Thymus (tissue), 14 donors: ENCODE measurements at places on chromosomes 1 and 21.

GRCh38 chr1:180674603-180675530 is 43.0 kb downstream of the XPR1 start:
- no peaks in the 10 kb centered on the region for H3K36me3 ChIP-seq
- no peaks in the 10 kb centered on the region for H3K4me1 ChIP-seq
- H3K4me3 ChIP-seq: no peak overlapping the region
- DNase-seq: no peak
- no peaks in the 10 kb centered on the region for H3K27me3 ChIP-seq
- no peak overlapping the region for H3K27ac ChIP-seq

DNA sequence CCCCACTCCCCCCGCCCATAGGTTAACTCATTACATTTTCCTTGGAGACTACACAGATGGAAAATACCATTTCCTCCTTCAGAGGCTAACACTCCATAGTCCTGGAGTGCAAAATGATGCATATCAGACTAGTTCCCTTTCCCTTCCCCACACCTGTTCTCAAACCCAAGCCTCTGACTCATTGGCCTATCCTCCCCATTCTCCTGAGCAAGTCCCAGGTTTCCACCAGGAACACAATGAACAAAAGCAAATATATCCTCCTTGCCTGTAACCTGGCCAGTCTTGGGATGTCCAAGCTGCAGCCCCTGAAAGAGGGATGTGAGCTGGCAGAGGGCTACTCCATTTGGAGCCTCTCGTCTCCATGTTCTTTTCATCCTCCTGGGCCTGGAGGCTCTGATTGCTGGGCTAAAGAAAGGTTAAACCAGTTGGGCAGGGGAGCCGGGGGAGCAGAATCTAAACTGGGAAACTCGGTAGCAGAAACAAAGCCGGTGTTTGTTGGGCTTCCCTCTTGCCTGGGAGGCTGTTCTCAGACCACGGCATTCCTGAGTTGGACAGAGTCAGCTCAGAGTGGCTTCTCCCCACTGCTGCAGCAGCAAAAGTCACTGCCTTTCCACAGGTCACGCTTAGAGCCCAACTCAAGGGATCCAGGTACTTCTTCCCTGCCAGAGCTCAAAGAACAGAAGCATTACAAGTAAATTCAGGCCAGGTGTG is 13.9 kb downstream of the SSR2 start:
- no peak overlapping the region for H3K27ac ChIP-seq
- DNase-seq: no peak
- H3K36me3 ChIP-seq: peaks cover 42% of the 10 kb centered on the region
- H3K4me1 ChIP-seq: no peaks in the 10 kb centered on the region
- H3K27me3 ChIP-seq: no peaks in the 10 kb centered on the region
- H3K4me3 ChIP-seq: no peak overlapping the region

GRCh38 chr1:235319255-235319654 is 8.7 kb downstream of the ARID4B start:
- H3K36me3 ChIP-seq: peaks cover 32% of the 10 kb centered on the region
- no peaks in the 10 kb centered on the region for H3K4me1 ChIP-seq
- no peaks in the 10 kb centered on the region for H3K27me3 ChIP-seq
- no peak for DNase-seq

GRCh38 chr1:183588827-183589226 is 1.4 kb downstream of the NCF2 start:
- H3K4me1 ChIP-seq: peaks cover 4% of the 10 kb centered on the region
- no peaks in the 10 kb centered on the region for H3K27me3 ChIP-seq
- H3K27ac ChIP-seq: peak overlapping the region; percentile 20
- no peak for DNase-seq
- H3K4me3 ChIP-seq: no peak overlapping the region
- H3K36me3 ChIP-seq: no peaks in the 10 kb centered on the region

DNA sequence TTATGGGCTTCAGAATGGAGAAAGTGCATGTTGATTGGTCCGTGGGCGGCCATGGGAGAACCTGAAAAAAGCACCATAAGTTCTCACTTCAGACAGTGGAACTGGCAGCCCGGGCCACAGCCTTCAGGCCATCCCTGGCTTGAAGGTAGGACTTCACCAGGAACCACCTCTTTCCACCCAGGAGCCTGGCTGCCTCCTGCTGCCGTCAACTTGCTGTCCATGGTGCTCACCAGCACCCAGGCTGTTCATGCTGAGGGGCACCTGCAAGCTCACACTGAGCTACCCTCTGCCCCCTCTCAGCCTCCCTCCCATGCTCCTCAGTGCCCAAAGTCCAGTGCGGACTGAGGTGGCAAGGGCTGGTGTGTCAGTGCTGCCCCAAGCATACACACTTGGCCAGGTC is 12.9 kb upstream of the FNBP1L start:
- H3K27me3 ChIP-seq: no peaks in the 10 kb centered on the region
- no peak overlapping the region for H3K4me3 ChIP-seq
- no peak for DNase-seq
- no peak overlapping the region for H3K27ac ChIP-seq
- no peaks in the 10 kb centered on the region for H3K4me1 ChIP-seq

- no peak overlapping the region for H3K4me3 ChIP-seq
- DNase-seq: no peak
- no peaks in the 10 kb centered on the region for H3K36me3 ChIP-seq
- H3K4me1 ChIP-seq: peaks cover 2% of the 10 kb centered on the region
- no peaks in the 10 kb centered on the region for H3K27me3 ChIP-seq
Measured at GRCh38 chr1:118485757-118486156, 300.7 kb upstream of the SPAG17 start.

DNA sequence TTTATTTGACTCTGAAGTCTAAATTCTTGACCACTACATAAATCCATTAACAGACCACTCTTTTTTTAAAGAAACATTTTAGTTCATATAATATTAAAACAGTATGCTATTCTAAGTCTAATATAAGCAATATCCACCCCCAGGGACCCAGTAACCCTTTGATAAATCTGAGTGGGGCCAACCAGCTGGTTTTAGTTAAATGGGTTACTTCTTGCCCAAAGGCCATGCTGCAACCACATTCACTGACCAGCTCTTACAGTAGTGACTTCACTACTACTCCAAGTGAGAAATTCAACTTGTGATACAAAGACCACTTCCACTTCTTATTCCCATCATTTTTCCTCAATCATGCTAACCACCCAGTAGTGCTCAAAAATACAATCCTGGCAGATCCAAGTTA is 20.5 kb downstream of the FUBP1 start:
- no peaks in the 10 kb centered on the region for H3K4me1 ChIP-seq
- H3K36me3 ChIP-seq: peaks cover 90% of the 10 kb centered on the region
- no peak overlapping the region for H3K27ac ChIP-seq
- H3K27me3 ChIP-seq: no peaks in the 10 kb centered on the region

GRCh38 chr1:182003025-182003725 is 58.3 kb downstream of the ZNF648 start:
- DNase-seq: no peak
- H3K4me1 ChIP-seq: no peaks in the 10 kb centered on the region
- H3K27ac ChIP-seq: no peak overlapping the region

- no peaks in the 10 kb centered on the region for H3K27me3 ChIP-seq
- DNase-seq: no peak
- H3K4me3 ChIP-seq: no peak overlapping the region
- H3K27ac ChIP-seq: no peak overlapping the region
- H3K36me3 ChIP-seq: no peaks in the 10 kb centered on the region
Measured at GRCh38 chr1:67588178-67588855, 96.7 kb upstream of the GADD45A start.

GRCh38 chr1:176211396-176212165 is 4.5 kb upstream of the COP1 start:
- no peaks in the 10 kb centered on the region for H3K36me3 ChIP-seq
- DNase-seq: no peak
- no peak overlapping the region for H3K27ac ChIP-seq
- peaks cover 6% of the 10 kb centered on the region for H3K4me1 ChIP-seq
- H3K27me3 ChIP-seq: no peaks in the 10 kb centered on the region

DNA sequence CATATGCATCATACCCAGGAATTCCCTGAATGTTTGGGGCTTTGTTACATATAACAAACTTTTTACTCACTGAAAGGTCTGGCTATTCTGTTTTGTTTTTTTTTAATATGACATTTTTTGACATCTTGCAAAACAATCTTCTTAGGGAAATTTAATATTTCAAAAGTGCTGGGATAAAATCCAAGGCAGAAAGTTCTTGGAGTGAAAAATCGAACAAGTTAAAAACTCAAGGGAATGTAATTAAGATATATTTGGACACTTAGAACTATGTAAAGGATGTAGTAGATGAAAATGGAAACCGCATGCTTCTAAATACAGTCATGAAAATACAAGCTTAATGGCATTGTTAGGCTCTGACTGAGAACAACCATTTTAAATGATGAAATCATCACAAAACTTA is 8.6 kb downstream of the CHODL start:
- no peaks in the 10 kb centered on the region for H3K27me3 ChIP-seq
- DNase-seq: no peak
- H3K36me3 ChIP-seq: no peaks in the 10 kb centered on the region
- no peak overlapping the region for H3K27ac ChIP-seq
- H3K4me1 ChIP-seq: no peaks in the 10 kb centered on the region
- no peak overlapping the region for H3K4me3 ChIP-seq

DNA sequence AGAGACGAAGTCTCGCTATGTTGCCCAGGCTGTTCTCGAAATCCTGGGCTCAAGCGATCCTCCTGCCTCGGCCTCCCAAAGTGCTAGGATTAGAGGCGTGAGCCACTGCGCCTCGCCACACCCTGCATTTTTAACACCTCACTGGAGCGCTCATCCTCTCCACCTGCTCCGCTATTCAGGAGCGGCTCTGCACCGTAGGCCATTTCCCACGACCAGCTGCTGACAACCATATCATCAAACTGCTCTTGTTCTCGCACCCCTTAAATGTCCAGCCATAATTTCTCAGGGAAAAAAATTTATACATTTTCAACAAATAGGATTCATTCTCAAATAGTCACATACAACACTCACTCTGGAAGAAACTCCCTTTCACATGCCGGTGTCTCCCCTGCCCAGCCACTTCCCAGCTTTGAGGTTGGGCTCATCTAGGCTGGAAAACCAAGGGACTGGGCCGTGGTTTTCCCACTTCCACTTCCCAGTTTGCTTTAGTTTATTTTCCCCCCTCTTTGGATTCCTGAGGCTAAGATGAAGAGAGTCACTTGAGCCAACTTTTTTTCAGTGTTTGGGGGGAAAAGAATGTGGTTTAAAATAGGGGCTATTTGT is 639 bp upstream of the IPO9 start:
- no peaks in the 10 kb centered on the region for H3K27me3 ChIP-seq
- no peak overlapping the region for H3K27ac ChIP-seq
- DNase-seq: no peak

- no peaks in the 10 kb centered on the region for H3K4me1 ChIP-seq
- H3K27me3 ChIP-seq: no peaks in the 10 kb centered on the region
- no peak overlapping the region for H3K4me3 ChIP-seq
- no peaks in the 10 kb centered on the region for H3K36me3 ChIP-seq
Measured at GRCh38 chr1:110318046-110318445, 21.1 kb upstream of the RBM15 start.

GRCh38 chr1:199762572-199762971 is 264.9 kb upstream of the NR5A2 start:
- no peak overlapping the region for H3K27ac ChIP-seq
- H3K4me3 ChIP-seq: no peak overlapping the region
- H3K27me3 ChIP-seq: no peaks in the 10 kb centered on the region
- no peaks in the 10 kb centered on the region for H3K36me3 ChIP-seq
- DNase-seq: no peak

- no peak overlapping the region for H3K4me3 ChIP-seq
- no peaks in the 10 kb centered on the region for H3K4me1 ChIP-seq
- no peaks in the 10 kb centered on the region for H3K36me3 ChIP-seq
- no peak overlapping the region for H3K27ac ChIP-seq
Measured at GRCh38 chr1:69421286-69421685, 146.4 kb upstream of the LRRC7 start.

- no peaks in the 10 kb centered on the region for H3K4me1 ChIP-seq
- H3K27ac ChIP-seq: no peak overlapping the region
- peaks cover 35% of the 10 kb centered on the region for H3K27me3 ChIP-seq
- peak; percentile 7 for DNase-seq
- no peaks in the 10 kb centered on the region for H3K36me3 ChIP-seq
Measured at GRCh38 chr1:58249737-58250586, 296.6 kb downstream of the OMA1 start.

DNA sequence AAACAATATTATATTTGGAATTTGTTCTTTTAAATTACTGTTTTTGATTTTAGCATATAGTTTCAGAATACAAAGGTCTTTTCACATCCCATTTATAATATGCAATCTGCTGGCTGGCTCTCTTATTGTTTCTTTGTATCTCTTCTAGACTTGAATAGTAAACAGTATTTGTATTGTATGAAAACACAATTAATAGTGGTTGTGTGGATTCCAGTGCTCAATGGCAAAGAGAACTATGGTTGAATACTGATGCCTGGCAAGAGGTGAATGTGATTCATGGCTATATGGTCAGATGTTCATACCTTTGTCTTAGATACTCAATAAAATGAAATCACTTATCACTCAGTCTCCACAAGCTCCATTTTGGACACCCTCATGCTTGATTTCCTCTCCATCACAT is 37.2 kb downstream of the OR6Y1 start:
- no peaks in the 10 kb centered on the region for H3K36me3 ChIP-seq
- H3K27me3 ChIP-seq: no peaks in the 10 kb centered on the region
- H3K27ac ChIP-seq: no peak overlapping the region
- H3K4me3 ChIP-seq: no peak overlapping the region

- DNase-seq: no peak
- H3K4me3 ChIP-seq: no peak overlapping the region
- no peaks in the 10 kb centered on the region for H3K36me3 ChIP-seq
- no peak overlapping the region for H3K27ac ChIP-seq
Measured at GRCh38 chr1:51284487-51284954, 45.8 kb downstream of the TTC39A start.

GRCh38 chr1:204853436-204853835 is 17.2 kb upstream of the NFASC start:
- H3K36me3 ChIP-seq: no peaks in the 10 kb centered on the region
- H3K4me3 ChIP-seq: no peak overlapping the region
- H3K4me1 ChIP-seq: no peaks in the 10 kb centered on the region
- peaks cover 9% of the 10 kb centered on the region for H3K27me3 ChIP-seq

GRCh38 chr1:56148326-56149193 is 430.8 kb downstream of the PLPP3 start:
- H3K4me1 ChIP-seq: peaks cover 9% of the 10 kb centered on the region
- no peak overlapping the region for H3K27ac ChIP-seq
- H3K27me3 ChIP-seq: no peaks in the 10 kb centered on the region
- no peak overlapping the region for H3K4me3 ChIP-seq
- DNase-seq: no peak
- H3K36me3 ChIP-seq: no peaks in the 10 kb centered on the region

DNA sequence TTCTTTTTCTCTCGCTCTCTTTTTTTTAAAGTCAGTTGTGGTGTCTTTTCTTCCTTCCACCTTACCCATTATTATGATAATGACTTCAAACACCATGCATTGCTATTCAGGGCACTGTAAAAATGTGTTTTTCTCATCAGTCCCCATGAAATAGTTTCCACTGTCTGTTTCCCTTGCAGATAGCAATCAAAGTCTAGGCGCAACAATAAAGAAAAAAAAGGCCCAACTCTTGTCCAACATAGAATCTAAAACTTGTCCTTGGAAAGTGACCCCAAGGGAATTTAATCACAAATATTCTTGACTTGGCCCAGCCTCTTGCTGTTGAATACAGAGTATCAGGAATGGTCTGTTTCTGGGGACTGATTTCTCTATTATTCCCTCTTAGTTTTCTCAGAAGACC is 382.5 kb downstream of the PLPP3 start:
- no peak overlapping the region for H3K4me3 ChIP-seq
- H3K36me3 ChIP-seq: no peaks in the 10 kb centered on the region
- H3K27ac ChIP-seq: no peak overlapping the region
- DNase-seq: no peak
- no peaks in the 10 kb centered on the region for H3K4me1 ChIP-seq
- H3K27me3 ChIP-seq: no peaks in the 10 kb centered on the region

GRCh38 chr21:45852886-45853400 is 128.6 kb upstream of the COL6A1 start:
- no peak overlapping the region for H3K27ac ChIP-seq
- no peak overlapping the region for H3K4me3 ChIP-seq
- no peak for DNase-seq
- no peaks in the 10 kb centered on the region for H3K4me1 ChIP-seq
- H3K36me3 ChIP-seq: peaks cover 20% of the 10 kb centered on the region
